Inflammatory macrophage treated with lipopolysaccharide for 1 hour (primary cell): ENCODE measurements at places on chromosomes 11 and 22.

GRCh38 chr11:114880442-114880841 lies 202.1 kb downstream of the NXPE2 start:
- no peak for DNase-seq

DNA sequence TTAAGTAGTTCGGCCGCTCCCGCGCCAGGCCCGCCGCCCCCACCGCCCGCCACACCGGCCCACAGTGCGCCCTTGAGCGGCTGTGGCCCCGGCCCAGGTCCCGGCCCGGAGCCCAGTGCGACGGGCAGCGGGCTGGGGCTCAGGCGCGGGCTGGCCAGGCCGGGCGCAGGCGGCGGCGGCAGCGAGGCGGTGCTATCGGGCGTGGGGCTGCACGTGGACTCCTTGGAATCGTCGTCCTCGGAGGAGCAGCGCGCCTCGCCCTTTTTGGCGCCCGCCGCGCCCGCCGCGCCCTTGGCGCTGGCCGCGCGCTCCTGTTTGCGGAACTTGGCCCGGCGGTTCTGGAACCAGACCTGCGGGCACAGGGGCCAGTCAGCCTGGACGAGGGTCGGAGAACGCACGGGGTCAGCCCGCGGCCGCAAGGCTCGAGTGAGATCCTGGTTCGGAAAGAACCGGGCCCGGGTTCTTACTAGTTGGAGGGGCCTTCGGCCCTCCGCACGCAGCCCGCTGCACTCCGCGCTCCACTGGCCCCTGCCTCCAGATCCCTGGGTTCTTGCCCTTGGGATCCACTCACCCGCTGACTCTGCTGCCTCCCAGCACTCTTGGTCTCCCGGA lies 4.0 kb downstream of the PHOX2A start:
- peak; percentile 38 for DNase-seq

DNA sequence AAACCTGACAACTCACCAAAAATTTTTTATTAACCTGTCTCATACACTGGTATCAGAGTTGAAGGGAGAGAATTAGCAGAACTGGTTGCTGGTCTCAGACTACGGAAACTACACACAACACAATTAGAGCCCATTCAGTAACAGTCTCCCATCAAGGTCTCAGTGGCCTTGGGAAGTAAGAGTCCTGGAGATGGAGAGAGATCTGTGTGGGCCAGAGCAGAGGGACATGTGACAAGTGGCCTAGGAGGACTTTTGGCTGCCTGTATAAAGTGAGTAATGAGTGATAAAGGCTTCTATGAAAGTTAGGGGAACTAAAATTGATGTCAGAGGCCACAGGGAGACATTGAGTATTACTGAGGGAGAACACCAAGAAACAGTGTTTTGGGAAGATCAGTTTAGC lies 58.9 kb downstream of the PARVA start:
- no peak for DNase-seq

DNA sequence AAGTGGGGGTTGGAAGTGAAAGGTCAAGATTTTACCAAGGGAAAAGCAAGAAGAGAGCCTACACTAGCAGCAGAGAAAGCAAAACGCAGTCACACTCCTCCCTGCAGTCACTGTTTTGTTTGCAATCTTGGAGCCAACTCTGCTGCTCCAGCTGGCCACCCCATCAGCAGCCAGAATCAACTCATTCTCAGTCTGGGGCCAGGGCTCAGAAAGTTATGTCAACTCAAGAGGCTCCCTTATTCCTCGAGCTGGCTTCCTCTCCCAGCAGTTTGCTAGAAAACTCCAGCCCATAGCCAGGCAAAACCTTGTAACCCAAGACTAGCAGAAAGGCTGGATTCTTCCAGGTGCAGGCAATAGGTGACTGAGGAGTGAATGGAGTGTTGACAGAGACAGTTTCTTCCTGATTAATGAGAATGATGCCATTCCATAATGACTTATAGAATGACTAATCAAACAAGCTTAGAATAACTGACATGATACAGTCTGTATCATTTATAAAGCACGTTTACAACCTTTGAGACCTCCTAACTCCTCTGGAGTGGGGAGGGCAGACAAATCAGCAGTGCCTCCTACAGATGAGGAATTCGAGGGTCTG lies 53.4 kb downstream of the P4HA3 start:
- DNase-seq: no peak

GRCh38 chr11:637593-638521 lies 788 bp downstream of the DRD4 start:
- no peak for DNase-seq

DNA sequence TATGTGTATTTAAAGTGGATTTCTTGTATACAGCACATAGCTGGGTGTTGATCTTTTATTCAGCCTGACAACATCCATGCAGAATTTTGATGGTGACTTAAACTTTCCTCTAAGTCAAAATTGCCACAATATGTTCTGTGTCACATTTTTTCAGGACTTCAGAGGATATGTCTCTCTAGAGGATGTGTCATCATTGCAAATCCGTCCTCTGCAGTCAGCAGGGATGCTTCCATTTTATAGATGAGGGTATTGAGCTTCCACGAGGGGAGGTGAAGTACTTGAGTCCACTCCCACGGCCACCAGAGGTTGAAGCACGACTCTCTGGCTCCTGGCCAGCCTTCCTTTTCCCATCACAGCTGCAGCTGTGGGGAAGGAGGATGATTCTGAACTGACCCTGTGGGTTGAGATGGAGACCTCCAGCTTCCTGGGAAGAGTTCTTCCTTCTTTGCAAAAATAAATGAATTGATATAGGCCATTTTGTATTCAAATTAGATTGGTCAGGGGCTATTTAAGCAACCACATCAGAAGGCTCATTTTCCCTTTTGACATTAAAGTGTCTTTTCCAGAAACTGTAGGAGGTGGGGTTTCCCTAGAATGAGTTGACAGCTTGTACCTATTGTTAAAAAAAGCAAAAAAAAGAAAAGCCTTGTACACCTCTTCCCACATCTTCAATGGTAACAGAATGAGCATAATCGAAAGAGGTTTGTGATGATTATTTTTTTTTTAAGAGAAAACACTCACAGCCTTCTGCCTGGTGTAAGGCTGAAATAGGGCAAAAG lies 55.2 kb upstream of the MYEOV start:
- DNase-seq: peak; percentile 48

GRCh38 chr11:114914231-114915005 lies 236.1 kb downstream of the NXPE2 start:
- DNase-seq: no peak

DNA sequence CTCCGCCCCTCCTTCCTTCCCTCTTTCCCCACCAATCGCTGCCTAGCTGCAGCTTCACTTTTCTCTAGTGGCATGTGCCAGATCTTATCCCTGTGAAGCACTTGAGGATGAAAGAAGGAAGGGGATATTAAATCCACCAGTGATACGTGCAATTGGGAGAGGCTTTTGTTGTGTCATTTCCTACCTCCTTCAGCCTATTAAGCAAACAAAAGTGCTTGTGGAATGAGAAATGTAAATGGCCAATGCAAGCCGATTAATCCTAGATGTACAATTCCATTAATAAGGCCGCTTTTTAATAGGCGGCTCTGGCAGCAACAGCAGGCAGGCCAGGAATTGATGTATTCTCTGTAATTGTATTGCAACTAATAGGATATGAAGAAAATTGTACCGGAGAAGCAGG lies 23.3 kb downstream of the NTM start:
- no peak for DNase-seq

GRCh38 chr11:115390441-115390840 lies 113.8 kb downstream of the CADM1 start:
- DNase-seq: no peak

DNA sequence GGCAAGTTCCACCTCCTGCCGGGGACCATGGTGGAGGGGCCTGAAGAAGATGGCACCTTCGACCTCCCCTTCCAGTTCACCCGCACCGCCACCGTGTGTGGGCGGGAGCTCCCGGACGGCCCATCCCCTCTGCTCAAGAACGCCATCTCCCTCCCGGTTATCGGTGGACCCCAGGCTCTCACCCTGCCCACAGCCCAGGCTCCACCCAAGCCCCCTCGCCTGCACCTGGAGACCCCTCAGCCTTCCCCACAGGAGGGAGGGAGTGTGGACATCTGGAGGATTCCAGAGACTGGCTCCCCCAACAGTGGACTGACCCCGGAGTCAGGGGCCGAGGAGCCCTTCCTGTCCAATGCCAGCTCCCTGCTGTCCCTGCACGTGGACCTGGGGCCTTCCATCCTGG lies 6.4 kb downstream of the CDC42EP2 start:
- no peak for DNase-seq

- no peak for DNase-seq
These were observed 132.1 kb upstream of the DDI1 start for GRCh38 chr11:103904324-103904667.

DNA sequence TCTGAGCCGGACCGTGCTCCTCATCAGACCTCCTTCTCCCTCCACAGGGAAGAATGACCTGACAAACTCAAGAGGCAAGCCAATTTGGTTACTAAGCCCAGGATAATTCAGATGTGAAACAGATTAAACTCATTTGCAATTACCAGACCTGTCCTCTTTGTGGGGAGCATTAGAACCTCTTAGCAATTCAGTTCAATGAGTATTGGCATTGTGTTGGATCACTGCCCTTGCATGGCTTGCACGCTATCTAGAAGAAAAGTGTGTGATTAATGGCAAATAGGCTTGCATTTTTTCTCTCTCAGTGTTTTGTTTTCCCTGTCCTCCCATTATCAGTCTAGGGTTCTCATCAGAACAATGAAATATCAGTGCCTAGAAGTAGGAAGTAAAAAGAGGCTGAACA lies 365.6 kb downstream of the OPCML start:
- DNase-seq: no peak

GRCh38 chr11:114050258-114050927 lies 9.1 kb upstream of the ZBTB16 start:
- DNase-seq: no peak

DNA sequence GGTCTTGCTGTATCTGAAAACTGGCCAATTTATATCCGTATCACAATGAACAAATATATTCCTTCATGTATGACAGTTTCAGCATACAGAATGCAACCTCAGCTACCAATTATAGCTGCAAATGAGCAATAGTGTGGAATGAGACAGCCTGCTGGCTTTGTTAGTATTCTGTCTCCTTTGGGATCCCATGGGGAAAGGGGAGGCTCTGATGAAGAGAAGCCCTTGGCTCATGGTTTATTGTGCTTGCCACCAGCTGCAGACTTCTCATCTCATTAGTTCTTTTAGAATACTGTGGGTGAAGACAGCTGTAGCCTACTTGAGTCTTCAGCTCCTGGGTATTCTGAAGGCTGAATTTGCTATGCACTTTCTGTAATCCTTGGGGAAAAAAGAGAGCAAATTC lies 42.4 kb downstream of the PITPNB start:
- DNase-seq: no peak

GRCh38 chr11:66292543-66293332 lies 1.0 kb downstream of the TMEM151A start:
- DNase-seq: no peak

DNA sequence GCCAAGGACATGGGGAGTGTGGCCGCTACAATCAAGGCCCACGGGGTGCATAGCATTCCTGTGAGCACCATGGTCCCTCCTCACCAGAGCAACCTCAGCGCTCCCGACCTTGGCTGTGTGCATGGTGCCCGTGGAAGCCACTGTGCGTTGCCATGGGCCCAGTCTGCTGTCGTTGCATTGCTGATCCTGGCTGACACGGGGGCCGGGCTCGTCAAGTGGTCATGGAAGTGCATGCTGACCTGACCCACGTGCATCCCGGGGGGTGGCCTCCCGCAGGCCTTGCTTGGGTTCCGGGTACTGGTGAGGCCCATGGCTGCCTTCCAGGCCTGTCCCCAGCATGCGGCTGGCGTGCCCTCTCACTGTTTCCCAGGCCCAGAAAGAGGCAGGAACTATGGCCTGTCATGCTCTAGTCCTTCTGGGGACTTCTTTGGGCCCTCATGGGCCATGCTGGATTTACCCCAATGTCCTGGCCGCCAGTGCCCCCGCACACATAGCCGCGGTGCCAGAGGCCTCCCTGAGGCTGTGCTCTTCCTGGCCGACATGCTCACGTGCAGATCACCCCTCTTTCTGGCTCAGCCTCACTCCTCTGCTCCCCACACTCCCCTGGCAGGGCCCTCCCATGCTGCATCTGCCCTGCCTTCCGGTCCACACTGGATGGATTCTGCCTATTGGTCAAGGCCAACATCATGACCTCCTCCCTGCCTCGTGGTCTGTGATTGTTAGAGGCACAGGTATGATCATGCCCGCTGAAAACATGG lies 1258.0 kb downstream of the BRD1 start:
- DNase-seq: no peak

- no peak for DNase-seq
These were observed 2.6 kb upstream of the RTL6 start for GRCh38 chr22:44500599-44500998.
